ENCODE measurements at places on chromosomes 13 and 19.
A peak's percentile ranks its signal among the peaks of the same experiment; 100 is the strongest.

DNA sequence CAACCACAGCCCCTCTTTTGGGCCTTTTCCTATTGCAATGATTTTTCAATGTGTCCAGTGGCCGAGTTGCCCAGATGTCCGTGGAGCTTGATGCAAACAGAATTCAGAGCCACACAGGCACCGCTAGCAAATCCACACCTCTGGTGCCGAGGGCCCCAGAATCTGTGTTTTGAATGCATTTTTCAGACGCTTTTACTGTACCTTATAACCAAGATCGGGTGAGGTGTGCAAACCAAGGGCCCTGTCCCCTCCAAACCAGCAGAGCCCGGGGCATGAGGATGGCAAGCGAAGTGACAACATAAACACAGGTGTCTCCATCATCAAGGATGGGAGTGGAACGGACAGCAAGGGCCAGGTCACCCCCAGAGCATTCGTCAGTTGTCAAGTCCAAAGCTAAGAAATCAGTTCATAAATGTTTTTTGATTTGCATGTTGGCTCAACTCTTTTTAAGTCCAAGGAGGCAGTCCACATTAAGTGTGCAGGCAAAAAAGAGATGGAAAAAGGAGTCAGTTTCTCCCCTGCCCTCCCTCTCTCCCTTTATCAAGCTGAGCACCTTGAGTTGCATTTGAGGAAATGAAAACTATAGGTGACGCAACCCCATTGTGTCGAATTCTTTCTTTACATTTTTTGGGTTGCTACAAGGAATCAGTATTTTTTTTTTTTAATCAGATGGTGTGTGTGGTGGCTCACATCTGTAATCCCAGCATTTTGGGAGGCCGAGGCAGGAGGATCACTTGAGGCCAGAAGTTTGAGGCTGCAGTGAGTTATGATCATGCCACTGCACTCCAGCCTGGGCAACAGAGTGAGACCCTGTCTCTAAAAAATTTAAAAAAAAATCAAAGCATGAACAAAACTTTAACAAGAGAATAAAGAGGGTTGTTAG lies 2.9 kb downstream of the CCDC8 start:
- DNase-seq, result no peak

GRCh38 chr19:45049073-45049736 lies 10.4 kb downstream of the CLASRP start:
- DNase-seq, result no peak

GRCh38 chr13:41137241-41137640 lies 4.6 kb upstream of the KBTBD6 start:
- DNase-seq, result no peak

- no peak for DNase-seq
These were observed 21.8 kb downstream of the POLR1D start for GRCh38 chr13:27643334-27644132.

- peak; percentile 6 for DNase-seq
These were observed 24.4 kb downstream of the SLC25A15 start for GRCh38 chr13:40813667-40814454.

DNA sequence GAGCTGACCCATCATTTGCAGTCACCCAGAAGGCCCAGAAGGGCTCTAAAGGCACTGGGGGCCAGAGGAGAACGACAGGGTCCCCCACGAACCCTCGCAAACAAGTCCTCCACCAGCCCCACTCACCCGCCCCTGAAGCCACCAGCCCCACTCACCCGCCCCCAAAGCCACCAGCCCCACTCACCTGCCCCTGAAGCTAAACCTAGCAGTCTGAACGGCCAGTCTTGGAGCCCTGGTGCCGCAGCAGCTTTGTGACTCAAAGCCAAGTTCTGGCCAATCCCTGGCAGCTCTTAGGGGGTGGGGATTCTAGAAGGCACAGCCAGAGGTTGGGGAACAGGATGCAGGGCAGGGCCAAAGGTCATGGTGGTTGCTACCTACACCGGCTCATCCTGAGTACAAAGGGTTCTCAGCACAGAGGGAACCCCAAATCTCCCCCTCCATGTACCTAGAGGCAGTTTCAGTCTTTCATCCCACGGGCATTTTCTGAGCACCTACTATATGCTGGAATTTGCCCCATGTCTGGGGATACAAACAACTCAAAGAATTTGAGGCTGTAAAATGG lies at the start of gene IQCN:
Gene IQCN, minus strand, starts transcription at position 234 of the 562 bp plus-strand sequence. CDS start 4,974 bp downstream, outside the sequence.
- DNase-seq, result peak; percentile 38

- DNase-seq, result no peak
These were observed 104.7 kb downstream of the DCLK1 start for GRCh38 chr13:36026531-36026930.

DNA sequence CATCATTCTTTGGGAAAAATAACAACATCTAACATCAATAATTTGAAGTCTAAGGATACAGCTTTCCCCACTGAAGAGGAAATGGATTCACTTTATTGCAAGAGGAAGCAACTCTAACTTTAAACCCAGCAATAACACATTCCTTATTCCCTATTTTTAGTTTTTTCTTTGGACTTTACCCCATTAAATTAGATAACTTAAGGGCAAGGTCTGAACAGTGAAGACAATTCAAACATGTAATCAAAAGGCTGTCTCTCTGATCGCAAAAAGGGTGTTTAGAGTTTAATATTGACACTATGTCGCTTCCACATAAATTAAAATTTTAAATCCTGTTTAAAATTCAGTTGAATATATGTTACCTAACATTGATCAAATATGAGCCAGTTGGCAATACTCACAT lies 10.1 kb downstream of the EDNRB start:
- no peak for DNase-seq

DNA sequence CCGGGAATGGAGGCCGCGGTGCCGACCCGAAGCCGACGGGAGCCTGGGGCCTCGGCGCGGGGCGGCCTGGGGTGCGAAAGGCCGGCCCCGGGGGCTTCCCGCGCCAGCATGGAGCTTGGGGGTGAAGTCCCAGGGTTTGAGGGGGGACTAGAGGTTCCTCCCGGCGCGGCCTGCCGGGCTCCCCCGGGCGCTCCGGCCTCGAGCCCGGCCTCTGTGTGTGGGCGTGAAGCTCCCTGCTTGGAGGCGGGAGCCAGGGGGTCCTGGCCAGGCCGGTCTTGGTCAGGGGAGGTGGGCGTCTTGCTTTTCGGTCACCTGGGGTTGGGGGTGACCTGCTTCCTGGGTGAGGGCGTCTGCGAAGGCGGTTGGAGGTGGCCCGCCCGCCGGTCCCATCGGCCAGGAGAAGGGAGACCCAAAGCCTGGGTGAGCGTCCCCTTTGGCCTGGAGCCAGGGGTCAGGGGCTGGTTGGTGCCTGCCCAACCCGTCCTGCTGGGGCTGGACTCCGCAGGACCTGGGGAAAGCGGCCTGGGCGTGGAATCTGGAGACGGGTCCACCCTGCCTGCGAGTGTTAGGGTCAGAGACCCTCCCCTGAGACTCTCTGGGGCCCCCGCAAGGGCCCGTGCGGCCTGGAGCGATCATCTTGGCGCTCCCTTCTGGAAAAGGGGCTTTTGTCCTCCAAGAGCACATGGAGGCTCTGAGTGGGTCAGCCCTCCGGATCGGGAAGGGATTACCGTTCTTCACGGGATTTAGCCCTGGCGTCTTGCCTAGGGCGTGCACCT lies 535 bp downstream of the BSG start:
- peak; percentile 61 for DNase-seq

- no peak for DNase-seq
These were observed 835 bp downstream of the RSPH6A start for GRCh38 chr19:45814166-45814780.

DNA sequence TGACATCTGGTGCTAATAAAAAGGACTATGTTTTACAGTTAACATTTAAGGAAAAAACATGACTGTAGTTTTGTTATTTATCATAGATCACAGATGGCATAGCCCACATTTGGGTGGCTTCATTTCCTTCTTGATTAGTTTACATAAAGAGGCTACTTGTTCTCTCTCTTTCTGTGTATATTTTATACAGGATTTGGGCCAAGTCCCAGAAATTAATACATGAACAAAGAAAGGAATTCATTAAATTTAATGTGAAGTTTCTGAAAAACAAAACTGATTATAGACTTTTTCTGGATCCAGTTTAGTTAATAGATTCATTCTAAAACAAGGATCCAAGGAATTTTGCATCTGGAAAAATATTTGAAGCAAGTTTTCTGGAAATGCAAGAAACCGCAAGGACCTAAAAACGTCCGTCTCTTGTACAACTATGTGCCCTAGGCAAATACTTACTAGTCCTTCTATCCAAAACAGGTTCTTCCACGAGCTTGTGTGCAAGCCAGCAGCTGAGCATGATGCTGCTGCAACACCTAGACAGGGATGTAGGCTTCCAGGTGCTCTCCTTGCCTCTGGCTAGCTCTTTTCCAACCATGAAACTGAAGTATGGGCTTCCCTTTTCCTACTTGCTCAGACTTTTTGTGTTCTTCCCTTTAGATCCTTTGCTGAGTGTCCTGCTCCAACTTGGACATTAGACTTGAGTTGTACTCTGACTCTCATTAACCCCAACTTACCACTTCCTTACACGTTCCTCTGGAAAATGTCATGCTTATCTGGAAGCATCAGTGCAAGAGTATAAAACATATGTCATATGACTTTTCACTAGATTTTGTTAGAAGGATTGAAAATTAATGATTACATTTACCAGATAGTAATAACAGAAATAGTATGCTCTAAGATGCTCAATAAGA lies 161.5 kb upstream of the STARD13 start:
- no peak for DNase-seq

- no peak for DNase-seq
These were observed 22.1 kb downstream of the ADGRL1 start for GRCh38 chr19:14183741-14184350.

GRCh38 chr13:107119989-107120881 lies 552.3 kb upstream of the ARGLU1 start:
- no peak for DNase-seq

- no peak for DNase-seq
These were observed 126.9 kb downstream of the SIPA1L3 start for GRCh38 chr19:38033658-38034491.

GRCh38 chr13:67964986-67965385 lies 734.9 kb upstream of the PCDH9 start:
- no peak for DNase-seq

DNA sequence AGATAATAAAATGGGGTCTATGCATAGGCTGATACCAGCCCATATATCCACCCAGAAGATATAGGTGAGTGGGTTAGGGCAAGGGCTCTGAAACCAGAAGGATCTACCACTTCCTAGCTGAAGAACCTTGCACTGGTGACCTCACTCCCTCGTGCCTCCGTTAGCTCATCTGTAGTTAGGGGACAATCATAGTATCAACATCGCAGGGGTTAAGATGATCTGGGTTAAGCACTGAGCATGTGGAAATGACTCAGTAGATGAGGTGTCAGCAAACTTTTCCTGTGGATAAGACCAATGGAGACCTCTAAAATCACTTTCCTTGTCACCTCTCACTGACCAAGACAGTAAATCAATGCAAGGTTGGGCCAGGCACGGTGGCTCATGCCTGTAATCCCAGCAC lies 30.5 kb downstream of the TNFSF14 start:
- peak; percentile 78 for DNase-seq

DNA sequence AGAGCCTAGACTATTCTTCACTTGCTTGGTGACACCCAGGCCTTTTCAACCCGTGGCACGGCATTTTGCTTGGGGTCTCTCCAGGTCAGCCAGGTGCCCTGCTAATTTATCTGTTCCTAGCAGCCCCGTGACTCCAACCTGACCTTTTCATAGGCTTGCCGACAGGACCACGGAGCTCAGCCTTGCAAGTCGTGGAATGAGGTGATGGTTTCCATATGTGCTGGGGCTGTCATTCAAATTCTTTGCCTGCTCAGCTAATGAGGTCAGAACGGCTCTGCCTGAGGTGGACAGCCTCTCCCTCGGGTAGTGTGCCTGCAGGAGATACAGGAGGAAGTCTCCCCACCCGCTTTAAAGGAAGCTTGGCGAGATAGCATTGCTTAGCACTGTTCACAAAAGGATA lies 61.0 kb downstream of the SHISA2 start:
- no peak for DNase-seq

DNA sequence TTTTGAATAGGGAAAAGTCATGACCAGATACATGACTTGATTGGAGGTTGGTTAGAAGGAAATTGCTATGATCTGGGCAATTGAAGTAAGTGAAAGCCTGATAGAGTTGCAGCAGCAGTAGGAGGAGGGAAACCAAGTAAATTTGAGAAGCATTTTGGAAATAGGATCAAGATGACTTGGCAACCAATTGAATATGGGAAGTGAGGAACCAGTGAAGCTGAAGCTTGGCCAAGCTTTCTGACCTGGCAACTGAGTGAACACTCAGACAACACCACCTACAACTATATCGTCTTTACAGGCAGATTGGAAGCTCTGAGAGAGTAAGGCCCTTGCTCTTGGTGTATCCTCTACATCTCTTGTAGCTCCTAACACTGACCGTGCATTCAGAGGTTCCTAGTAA lies 16.2 kb upstream of the KATNAL1 start:
- no peak for DNase-seq

DNA sequence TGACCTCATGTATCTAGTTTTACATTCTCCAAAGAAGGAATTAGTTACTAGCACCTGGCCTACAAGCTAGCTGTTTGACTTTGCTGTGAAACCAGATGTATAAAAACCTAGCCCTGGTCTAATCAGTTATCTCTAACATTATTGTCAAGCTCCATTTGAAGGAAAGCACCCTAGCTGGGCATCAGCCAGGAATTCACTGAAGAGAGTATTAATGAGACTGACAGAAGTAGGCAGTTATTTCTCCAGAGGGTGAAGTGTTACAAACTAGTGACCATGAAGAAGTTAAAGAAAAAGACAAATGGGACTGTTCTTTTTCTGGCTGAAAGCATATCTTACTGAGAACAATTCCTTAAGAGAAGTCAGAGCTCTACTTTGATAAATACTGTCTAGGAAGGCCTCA lies 2529.3 kb upstream of the PCDH20 start:
- DNase-seq, result no peak

DNA sequence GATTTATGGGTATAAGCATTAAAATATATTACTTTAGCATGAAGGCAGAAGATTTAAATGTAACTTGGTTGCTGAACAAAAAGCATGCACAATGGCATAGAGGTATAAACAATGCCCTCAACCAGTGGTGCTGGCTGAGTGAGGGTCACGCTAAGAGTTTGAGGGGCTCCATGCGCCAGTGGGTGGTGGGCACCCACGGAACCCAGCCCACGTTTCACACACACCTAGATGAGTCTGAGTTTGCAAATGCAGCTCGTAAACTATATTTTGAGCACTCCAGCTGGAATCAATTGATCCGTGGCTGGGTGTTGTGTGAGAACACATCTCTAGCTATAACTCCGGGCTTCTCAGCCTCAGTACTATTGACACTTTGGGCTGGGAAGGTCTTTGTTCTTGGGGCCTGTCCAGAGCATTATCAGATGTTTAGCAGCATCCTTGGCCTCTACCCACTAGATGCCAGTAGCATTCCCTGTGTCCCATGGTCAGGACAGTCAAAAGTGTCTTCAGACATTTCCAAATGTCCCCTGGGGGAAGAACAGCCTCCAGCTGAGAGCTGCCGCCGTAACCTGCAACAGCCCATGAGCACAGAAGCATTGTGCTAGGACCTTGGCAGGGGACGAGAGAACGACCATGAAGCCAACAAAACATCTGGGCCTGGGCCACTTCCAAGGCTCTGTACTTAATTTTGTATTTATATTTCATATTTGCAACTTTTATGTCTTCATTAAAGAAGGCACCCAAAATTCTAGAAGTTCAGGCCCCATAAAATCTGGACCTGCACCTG lies 108.1 kb upstream of the SOX1 start:
- DNase-seq, result no peak

All from A172 (cell line).